Heart left ventricle (tissue), 16 donors: ENCODE measurements at places on chromosomes 4 and X.

DNA sequence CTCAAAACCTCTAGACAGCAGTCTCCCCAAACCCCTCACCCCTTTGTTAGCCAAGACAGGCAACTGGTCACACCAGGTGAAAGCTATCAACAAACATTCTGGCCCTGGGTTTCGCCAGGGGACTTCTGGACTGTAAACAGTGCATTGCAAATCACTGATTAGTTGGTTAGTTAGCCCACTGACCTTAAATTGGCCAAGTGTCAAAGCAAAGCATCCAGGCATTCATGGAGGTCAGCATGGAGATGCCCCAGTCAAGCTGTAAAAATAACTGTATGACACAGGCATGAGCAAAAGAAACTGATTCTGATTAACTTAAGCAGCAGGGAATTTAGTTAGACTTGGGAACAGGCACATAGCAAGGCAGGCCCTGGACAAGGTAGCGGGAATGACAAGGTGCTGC, 156.0 kb upstream of the TTC29 start:
- DNase-seq: no peak

DNA sequence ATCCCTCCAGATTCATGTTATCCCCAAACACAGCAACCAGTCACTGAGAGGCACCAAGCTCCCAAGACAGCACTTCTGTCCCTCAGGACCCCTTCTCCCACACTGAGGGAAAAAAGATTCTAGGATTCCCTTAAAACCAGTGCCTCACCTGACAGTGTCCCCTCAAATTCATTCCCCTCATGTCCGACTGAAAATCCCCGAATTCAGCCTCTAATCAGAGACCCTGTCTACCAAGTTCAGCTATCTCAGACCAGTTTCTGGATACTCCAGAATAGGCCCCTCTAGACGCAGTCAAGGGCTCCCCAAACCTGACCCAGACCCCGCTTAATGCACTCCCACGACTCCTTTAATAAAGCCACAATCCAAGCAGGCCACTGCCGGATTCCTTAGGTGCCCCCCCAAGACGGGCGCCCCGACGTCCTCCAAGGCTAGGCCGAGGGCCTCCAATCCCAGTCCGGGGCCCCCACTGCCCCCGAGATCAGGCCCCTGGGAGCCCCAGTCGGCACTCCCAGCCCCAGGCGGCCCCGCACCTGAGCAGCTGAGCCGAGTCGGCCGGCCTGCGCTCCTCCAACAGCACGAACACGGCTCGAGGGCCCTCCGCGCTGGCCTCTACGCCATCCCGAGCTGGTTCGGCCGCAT, 457 bp downstream of the TFE3 start:
- peak; percentile 32 for DNase-seq

- no peak for DNase-seq
These were observed 139.0 kb downstream of the ADAMTS3 start for GRCh38 chr4:72430050-72430449.

- no peak for DNase-seq
These were observed 75.0 kb downstream of the NBDY start for GRCh38 chrX:56803850-56804681.

- no peak for DNase-seq
These were observed 47.9 kb downstream of the RBPJ start for GRCh38 chr4:26368685-26369084.

DNA sequence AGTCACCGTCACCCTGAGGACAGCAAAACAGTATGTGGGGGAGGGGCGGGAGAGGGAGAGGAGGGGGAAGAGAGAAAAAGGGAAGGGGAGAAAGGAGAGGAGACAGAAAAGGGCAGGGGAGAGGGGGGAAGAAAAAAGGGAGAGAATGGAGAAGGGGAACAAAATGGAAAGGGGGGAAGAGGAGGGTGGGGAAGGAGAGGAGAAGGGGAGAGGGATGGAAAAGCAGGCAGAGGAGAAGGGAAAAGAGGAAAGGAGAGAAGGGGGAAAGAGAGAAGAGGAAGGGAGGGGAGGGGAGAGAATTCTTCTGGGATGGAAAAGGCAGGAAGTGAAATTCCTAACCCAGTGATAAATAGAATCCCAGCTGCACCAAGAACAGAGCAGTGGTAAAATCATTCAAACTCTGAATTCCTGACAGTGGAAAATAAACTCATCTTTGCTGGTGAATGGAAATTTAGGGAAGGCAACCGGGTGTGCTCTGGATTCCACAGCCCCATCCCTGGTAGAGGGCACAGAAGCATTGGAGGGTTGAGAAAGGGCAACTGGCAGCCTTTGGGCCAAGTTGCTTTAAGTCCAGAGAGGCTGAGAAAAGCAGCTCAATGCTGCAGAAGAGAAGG, 244.2 kb downstream of the BCOR start:
- DNase-seq: no peak
